ENCODE measurements at places on chromosomes 7 and 10.

DNA sequence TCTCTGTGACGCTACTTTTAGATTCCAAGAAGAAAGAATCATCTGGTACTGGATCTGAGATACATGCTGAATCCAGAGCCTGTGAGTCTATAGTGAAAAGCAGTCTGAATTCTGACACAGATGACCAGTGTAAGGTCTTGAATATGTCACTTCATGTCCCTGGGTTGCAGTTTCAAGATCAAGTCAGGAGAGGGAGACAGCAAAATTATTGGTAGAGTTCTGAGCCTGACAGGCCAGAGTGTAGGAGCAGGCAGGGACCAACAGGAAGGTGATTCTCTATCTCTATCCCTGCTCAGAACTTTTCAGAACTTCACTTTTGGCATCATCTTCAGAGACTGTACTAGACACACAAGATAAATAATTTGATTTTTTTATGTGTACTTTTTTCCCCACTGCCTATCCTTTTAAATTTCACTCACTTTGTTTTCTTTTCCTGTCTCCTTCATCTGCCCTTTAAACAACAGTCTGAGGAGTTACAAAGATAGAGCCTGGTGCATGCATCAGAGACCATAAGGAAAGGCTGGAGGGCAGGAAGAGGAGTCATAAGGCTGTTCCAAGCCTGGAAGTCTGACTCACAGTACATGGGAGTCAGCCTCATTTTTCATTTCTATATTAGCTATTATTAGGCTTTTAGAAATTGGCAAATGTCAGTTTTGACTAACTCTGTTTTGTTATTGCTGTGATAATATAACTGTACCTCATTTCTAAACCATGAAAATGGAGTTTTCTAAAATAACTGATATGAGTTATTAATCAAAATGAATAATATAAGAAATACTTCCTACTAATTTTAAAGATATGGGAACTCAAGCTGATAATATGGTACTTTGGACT is 120.2 kb upstream of the TMEM229A start:
- no peak for DNase-seq

DNA sequence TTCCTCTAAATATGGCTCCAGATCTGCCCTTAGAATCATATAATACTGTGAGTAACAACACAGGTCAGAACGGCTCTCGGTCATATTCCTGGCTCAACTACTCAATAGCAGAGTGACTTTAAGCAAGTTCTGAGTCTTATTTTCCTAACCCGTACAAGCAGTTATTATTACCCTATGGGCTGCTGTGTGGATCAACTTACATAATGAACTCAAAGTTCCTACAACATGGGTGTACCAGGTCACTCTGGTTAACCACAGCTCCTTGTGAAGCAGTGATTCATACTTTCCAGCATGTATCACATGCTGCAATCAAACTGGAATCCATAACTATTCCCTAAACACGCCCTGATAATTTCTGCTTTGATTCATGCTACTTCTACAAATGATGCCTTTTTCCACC is 107.3 kb downstream of the LRRN3 start:
- DNase-seq, result no peak

GRCh38 chr7:34311591-34311990 is 346.4 kb upstream of the NPSR1 start:
- DNase-seq, result no peak

DNA sequence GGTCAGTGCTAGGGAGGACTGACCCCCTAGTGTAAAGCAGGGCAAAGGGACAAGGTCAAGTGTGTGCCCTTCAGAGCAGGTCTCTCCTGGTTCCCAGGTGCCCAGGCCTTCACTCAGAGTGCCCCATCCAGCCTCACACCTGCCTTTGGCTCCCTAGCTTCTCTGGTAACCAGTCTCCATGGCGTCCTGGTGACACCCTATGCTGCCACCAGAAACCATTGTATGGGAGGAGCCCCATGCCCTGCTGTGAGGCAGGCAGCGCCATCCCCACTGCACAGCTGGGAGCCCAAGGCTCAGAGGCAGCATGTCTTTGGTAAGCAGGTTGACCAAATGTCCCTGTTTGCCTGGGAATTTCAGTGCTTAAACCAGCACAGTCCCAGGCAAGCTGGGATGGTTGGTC is 33.1 kb upstream of the HMX3 start:
- no peak for DNase-seq

DNA sequence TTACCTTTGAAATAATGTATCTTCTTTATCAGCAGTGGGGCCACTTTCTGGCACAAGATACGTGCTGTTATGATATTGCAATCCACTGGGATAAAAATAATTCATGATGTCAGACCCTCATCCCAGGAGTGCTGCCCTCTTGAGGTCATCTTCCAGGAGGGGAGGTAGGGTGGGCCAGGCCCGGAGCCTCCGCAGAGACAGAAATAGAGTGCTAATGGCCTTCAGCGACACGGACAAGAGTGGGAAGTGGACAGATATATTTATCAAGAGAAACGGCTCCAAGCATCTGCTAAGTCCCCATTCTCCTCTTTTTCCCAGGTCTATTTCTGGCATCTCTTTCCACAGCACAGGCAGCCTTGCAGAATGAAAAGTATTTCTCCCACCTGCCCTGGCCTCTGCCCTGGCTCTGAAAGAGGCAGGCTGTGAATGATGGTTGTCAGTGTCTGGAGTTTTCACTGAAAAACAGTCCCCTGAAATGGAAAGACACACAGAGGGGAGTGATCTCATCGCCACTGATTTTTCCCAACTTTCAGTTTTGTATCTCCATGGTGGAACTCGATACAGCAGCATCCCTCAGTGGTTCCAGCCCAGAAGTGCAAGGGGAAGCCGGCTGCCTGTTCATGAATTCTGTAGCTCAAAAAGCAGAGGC is 251.7 kb upstream of the MYO3A start:
- no peak for DNase-seq

DNA sequence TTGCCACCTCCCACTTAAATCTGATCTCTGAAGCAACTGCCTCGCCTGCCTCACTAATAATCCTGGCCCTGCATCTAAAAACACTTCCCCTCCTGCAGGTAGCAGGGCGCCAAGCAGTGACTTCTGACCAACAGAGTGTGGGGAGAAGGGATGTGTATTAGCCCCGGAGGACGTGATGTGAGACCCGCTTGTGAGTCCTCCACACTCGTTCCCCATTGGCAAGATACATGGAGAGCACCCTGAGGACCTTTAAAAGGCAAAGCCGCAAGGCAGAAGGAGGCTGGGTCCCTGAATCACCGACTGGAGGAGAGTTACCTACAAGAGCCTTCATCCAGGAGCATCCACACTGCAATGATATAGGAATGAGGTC is 6.1 kb upstream of the PILRA start:
- DNase-seq, result no peak

- DNase-seq, result no peak
Observed at GRCh38 chr7:127998671-127999070, 32.6 kb downstream of the LRRC4 start.

DNA sequence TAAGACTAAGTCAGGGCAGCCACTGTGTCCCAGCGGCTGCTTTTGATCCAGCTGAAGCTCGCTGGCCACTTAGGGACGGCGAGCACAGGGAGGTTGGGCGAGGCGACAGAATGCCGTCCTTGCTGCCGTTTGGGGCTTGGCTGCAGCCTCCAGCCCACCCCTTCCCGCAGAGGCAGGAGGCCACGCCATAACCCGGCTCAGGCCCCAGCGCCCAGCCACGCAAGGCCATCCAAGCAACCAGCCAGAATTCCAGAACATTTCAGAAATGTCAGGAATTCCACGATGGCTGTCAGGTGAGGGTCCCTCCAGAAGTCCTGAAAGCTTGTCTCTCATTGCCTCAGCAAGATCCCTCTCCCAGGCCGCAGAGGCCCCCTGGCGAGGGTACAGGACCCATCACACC is 479.1 kb upstream of the FOXK1 start:
- DNase-seq, result no peak

DNA sequence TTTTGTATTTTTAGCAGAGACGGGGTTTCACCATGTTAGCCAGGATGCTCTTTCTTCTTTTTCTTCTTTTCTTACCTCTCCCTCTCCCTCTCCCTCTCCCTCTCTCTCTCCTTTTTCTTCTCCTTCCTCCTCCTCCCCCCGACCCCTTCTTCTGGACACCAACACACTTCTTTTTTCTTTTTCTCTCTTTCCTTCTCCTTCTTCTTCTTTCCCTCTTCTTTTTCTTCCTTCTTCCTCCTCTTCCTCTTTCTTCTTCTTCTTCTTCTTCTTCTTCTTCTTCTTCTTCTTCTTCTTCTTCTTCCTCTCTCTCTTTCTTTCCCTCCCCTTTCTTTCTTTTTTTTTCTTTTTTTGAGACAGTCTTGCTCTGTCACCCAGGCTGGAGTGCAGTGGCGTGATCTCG is 14.0 kb downstream of the MMD2 start:
- DNase-seq, result no peak

- no peak for DNase-seq
Observed at GRCh38 chr7:42596737-42597136, 315.1 kb downstream of the C7orf25 start.

GRCh38 chr10:133235932-133236331 is 1.7 kb upstream of the VENTX start:
- no peak for DNase-seq

GRCh38 chr10:26781797-26782196 is 79.0 kb downstream of the ABI1 start:
- no peak for DNase-seq

DNA sequence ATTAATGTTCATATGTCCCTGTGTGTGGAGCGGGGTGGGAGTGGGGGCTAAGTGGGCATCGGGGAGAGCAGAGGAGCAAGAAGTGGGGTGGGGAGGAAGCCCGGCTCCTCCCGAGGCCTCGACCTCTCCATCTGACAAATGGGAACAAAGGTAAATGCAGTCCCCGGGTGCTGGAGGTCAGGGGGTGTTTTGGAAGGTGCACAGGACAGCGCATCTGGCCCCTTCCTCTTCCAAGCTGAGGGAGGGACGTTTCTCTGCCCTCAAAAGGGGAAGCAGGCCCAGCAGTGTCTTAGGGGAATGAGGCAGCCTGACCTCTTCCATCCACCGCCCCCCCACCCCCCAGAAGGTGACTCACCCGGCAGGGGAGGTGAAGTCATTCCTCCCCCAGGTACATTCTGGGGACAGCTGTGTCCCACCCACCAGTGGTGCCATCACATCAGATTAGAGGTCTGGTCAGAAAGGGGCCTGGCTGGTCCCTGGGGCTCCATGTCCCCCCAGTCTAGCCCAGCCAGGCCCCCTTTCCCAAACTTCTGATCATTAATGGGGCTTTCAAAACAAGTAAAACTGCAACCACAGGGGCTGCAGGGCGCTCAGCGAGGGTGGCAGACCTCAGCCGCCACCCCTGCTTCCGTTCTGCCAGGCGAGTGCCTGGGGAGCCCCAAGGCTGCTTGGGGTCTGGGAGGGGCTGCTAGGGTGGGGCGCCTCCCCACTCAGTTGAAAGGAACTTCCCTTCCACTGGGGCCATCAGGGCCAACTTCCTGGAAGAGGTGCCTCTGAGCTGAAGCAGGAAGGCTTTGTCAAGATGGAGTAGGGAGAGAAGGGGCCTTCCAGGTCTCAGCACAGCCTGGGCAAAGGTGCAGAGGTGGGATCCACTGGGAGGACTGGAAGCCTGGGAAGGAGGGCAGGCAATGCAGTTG is 10.8 kb downstream of the LFNG start:
- DNase-seq, result no peak

- no peak for DNase-seq
Observed at GRCh38 chr10:70378122-70378521, 4.3 kb downstream of the LRRC20 start.

DNA sequence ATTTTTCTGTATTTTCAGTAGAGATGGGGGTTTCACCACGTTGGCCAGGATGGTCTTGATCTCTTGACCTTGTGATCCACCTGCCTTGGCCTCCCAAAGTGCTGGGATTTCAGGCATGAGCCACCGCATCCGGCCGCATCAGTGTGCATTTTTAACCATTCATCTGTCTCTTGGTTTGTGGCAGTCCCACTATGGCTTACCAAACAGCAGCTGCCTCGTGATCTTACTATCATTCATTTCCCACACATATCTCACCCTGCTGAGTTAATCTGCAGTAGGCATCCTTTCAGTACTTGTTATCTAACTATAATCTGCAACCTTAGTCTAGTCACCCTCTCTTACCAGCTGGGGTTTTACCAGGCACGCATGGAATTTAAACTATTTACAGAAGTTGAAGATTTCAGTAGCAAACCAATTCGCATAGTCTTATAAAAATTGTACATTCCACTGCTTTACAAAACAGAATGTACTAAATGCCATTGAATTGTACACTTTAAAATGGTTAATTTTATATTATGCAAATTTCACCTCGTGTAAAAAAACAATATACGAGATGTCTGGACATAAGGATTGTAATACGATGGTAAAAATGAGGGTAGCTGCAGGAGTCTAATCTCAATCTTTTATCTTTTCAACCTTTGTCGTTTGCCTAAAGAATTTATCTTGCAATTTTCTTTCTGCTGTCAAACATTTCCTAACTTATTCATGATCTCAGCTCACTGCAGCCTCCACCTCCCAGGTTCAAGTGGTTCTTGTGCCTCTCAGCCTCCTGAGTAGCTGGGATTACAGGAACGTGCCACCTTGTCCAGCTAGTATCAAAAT is 4.6 kb upstream of the TBC1D12 start:
- no peak for DNase-seq

GRCh38 chr10:88582411-88582805 is 710 bp downstream of the RNLS start:
- DNase-seq, result no peak

DNA sequence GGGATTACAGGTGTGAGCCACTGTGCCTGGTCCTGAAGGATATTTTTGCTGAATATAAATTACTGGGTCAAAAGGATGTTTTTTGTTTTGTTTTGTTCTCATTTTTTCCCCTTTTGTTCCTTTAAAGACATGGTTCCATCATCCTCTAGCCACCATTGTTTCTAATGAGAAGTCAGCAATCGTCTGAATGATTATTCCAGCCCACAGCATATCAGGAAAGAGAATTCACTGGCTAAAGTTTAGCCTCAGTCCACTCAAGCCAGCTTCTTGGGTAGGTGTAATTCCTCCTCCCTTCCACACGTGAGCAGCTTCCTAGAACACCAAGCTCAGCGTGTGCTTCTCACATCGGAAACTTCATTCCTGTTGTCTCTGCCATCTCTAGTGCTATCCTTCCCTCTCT is 112.8 kb upstream of the INSIG1 start:
- DNase-seq, result no peak

- no peak for DNase-seq
Observed at GRCh38 chr7:138500892-138501291, 40.8 kb downstream of the TRIM24 start.

DNA sequence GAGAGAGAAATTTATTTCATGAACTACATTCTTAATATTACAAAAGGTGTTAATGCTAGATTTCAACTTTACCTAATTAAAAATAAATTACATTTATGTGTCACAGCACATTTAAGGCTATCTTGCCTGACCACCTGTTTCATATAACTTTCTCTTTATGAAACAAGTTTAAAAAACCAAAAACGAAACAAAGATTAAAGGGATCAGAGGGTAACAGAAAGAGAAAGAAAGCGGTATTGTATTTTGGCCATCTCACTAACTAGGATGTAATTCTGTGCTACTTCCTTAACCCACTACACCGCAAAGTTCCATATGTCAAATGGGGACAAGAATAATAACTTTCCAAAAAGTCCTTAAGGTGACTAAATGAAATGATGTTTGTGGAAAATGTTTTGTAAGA is 6.3 kb upstream of the RHOBTB1 start:
- no peak for DNase-seq

GRCh38 chr10:89535171-89536012 is at the start of gene SLC16A12:
TSS of gene SLC16A12 (minus strand) at chr10:89535594. CDS start at chr10:89462578, 73,016 bp downstream.
- no peak for DNase-seq
